ENCODE measurements at places on chromosomes 2 and 18. TPM values are rescaled to one million over a fixed set of nuclear protein-coding genes. Genes with fewer than 3 reads are reported as not detected.

The SLC9A2 gene
- 0.03 TPM for total RNA-seq

GRCh38 chr2:10481666-10482157, 33.6 kb upstream of the ODC1 start:
- DNase-seq = no peak

DNA sequence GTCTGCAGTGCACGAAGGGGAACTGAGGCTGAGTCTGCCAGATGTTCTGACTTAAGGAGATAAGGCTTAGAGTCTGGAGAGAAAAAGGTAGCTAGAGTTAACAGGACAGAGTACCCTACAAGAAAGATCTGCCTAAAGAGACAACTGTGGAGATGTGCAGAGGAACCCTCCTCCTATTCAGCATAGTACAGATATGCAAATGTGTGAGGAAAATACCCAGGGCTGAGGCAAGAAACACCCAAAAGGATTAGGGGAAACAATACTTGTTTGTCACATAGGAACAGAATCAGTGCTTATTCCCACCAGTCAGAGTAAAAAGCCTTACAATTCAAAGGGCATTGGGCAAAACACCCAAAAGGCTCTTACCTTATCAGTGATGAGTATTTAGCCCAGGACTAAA, 67.8 kb downstream of the SS18 start:
- no peak for DNase-seq

The COA5 gene
- total RNA-seq = 36.4 TPM

GRCh38 chr18:7904529-7904928, 337.4 kb downstream of the PTPRM start:
- no peak for DNase-seq

DNA sequence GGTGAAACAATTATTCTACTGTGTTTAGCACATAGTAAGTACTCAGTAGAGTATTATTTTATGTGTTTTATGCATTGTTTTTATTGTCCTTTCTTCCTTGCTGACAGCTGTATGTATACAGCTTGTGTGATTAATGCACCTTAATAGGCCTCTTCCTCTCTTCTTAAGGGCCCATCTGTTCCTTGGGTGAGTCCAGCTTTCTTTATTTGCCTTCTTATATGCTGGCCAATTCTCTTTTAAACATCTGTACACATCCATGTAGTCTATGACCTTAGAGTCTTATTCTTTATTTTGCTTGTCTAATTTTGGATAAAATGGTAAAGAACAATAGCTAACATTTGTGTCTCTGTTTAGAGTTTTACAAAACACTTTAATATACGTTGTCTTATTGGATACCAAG, 333.7 kb upstream of the MEIS1 start:
- no peak for DNase-seq

- no peak for DNase-seq
Measured at GRCh38 chr2:229553091-229553490, 161.3 kb downstream of the DNER start.

The PRKAG3 gene
- total RNA-seq = not detected

DNA sequence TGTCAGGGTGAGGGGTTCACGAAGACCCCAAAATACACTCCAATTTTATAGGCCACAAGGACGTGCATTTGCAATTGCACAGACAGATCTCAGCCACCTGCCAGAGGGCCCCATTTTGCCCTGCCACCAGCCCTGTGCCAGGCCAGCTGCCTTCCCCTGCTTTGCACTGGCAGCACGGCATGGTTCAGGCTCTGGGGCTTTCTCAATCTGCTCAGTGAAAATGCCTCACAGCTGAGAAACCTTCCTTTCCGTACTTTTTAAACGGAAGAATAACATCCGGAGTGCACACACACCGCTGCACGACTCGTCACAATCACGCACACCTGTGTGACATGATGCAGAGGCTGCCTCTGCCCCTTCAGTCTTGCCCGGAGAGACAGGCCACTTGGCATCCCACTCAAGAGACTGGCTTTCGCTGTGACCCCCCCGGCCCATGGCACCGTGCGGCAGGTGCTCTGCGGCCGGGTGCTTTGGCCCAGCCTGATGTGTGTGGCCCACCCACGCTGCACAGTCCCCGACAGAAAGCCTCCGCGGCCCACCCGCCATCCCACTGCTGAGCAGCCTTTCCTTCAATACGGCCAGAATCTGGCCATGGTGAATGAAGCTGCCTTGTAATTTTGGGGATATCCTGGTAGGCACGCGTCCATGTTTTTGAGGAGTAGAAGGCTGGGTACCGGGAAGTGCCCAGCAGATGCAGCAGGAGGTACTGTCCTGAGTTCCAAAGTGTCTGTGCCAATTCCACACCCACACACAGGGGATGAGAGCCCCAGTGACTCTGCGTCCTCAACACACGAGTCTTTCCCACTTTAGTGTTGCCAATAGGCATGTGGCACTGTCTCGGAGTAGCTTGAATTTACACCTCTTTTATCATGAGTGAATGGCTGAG, 88.8 kb downstream of the USP40 start:
- no peak for DNase-seq

DNA sequence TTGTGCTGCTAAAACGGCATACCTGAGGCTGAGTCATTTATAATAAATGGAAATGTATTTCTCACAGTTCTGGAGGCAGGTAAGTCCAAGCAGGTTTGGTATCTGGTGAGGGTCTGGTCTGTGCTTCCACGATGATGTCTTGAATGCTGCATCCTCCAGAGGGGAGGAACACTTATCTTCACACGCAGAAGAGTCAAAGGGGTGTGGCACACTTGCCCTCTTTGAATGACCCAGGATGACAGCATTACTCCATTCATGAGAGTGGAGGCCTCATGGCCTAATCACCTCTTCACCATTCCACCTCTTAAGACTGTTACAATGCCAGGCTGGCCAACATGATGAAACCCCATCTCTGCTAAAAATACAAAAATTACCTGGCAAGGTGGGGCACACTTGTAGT, 61.0 kb downstream of the NCAPH start:
- DNase-seq = no peak

DNA sequence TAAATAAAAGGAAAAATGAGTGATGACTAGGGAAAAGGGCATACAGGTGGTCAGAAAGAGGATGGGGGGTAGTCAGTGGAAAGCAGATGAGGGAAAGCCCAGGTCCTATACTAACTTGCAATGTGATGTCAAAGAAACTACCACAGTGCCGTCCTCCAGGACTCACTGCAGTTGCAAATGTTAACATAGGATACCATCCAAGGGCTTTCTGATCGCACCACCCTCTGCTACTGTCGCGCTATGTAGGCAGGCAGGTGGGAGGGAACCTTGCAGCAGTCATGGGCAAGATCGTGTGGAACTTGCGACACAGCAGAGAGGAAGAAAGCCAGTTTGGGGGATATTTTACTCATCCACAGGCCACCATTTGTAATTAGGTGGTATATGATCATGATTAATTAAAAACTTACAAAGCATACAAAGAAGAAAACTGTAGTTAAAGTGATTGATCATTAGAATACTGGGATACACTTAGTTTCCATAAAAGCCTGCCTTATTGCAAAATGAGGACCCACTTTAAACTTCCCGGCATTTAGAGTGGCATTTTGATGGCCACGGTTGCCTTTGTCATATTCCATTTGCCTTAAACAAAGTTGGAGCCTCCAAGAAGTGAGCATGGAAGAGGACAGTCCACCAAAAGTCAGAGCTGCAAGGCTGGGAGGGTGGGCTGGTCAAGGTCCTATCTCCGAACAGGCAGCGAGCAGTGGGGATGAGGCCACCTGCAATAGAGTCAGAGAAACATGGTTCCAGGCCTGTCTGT, 8.5 kb upstream of the ROCK2 start:
- no peak for DNase-seq

DNA sequence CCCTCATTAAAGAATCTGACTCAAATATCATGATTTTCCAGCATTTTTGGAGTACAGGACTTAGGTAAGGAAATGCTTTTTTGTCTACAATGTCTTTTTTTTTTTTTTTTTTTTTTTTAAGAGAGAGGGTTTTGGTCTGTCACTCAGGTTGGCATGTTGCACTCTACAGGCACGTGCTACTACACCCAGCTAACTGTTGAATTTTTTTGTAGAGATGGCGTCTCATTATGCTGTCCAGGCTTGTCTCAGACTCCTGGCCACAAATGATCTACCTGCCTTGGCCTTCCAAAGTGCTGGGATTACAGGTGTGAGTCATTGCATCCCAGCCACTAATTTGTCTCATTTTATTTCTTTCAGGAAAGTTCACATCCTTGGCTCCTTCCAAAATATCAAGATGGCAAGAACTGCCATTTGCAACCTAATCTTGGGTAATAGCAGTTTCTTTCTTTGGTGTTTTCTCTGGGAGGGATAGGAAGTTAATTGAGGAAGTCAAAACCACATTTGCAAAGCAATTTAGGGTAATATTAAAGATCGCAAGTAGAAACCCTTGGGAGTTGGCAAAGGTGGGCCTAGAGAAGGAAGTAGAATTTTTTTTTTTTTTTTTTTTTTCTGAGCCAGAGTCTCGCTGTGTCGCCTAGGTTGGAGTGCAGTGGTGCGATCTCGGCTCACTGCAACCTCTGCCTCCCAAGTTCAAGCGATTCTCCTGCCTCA, 15.5 kb downstream of the PNO1 start:
- no peak for DNase-seq

GRCh38 chr18:74248595-74248994, 43.2 kb downstream of the CYB5A start:
- DNase-seq = no peak

- no peak for DNase-seq
Measured at GRCh38 chr2:47602996-47603395, 179.9 kb upstream of the MSH6 start.

DNA sequence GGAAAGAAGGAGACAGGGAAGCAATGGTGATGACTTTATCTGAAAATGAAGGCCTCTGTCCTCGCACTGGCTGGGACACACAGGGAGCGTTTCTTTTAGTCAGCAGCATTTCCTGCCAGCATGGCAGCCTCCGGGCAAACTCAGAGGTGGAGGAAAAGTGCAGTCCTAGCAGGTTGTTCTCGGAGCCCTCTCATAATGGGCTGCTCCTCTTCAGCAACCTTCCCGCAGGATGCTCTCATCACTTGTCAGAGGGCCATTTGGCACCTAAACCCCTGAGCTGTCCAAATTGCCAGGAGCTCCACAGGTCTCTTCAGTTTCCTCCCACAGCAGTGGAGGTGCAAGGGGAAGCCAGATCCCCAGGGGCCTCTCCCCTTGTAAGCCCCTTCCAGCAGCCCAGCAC, 6.2 kb downstream of the STK39 start:
- DNase-seq = no peak

DNA sequence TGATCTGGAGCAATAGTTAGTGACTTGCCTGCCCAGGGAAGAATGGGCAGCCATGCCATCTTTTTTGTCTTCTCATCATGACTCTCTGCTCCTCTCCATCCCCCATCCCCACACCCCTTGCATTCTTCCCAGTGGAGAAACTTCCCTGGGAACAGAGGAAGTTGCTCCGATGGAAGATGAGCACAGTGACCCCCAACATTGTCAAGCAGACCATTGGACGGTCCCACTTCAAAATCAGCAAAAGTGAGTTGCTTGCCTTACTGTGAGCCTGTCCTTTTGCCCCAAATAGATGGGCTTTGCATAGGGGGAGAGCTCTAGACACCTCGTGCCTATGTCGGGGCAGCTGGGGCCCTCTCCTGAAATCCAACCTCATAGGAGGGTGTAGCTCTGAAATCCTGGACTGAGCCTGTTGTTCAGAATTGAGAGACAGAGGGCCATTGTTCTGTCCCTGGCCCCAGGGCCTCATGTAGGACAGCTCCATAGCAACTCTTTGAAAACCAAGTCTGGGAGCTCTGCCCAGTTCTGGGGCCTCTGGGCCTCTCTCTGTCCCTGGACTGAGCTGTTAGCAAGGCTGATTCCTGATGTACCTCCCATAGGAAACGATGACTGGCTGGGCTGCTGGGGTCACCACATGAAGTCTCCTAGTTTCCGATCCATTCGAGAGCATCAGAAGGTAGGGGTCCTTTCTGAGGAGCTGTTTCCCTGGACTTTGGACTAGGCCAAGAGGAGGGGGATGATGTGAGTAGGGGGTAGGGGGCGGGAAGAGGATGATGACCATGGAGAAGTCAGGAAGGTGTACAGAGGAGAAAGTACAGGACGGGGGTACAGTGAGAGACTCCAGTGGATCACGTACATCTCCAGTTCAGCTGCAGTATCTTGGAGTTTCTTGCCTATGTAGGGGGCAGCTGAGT, 35.2 kb downstream of the TTLL4 start:
- DNase-seq = no peak

- DNase-seq = peak; percentile 50
Measured at GRCh38 chr2:173076581-173077345, 1.1 kb downstream of the MAP3K20 start.

The BCL2 gene
- total RNA-seq = 4.2 TPM

DNA sequence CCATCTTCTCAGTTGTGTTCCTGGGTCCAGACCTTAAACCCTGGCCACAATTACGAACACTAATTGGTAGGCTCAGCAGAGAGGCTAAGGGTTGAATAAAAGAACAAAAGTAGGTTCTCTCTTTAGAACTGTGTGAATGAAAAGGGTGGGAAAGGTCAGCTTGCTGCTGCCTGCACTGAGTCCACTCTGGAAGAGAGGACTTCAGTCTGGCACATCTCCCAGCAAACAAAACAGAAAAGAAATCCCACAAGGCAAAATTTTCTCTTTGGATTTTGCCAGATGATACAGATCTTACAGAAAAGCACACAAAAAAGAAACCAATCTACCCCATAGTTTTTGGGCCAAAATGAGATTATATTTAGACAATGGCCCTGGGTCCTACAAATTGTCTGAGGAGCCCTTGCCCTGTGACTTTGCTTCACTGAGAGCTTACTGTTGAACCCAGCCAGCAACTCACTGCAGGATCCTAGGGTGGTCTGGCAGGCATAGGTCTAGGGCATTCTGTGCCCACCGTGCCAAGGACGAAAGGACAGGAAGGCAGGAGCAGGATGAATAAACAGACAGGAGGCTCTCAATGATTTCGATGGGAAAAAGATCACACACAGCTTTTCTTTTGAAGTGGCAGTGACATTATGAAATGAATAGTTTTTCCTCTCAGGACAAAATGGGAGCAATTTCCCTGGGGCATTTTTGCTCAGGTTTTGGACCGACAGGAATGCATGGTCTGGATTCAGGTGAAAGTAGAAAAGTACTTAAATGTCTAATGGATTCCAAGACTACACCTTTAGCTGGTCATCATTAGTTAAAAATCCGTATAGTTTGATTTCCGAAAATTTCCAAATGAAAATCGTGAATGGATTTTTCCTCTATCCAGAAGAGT, 68.4 kb upstream of the STAM2 start:
- no peak for DNase-seq

The CAPN14 gene
- not detected for total RNA-seq
